NCI-H2081 (cell line): ENCODE measurements at places on chromosomes 6 and 20.
A peak's percentile ranks its signal among the peaks of the same experiment; 100 is the strongest.

- DNase-seq: no peak
Measured at GRCh38 chr20:46582648-46583047, 32.2 kb upstream of the OCSTAMP start.

DNA sequence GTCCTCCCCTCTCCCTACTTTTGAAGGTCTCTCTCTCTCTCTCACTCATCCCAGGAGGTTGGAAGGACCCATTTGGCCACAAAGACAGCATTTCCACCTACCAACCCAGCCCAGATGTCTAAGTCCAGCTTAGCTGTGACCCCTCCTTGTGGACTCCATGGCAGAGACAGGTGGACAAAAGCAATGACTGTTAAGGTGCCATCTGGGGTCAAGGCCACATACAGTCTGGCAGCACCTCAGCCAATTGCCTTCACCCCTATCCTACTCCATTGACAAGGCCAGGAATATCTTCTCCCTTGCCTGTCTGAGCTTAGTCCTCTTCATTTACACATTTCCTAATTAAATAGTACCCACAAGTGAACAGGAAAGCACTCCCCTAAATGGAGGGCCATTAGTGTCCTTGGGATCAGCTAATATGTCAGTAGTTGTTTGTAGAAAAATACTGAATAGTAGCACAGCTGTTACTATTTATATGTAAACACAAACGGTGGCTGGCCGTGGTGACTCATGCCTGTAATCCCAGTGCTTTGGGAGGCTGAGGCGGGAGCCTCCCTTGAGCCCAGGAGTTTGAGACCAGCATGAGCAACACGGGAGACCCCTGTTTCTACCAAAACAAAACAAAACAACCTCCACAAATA is 28.8 kb downstream of the GCM1 start:
- DNase-seq: peak; percentile 54

DNA sequence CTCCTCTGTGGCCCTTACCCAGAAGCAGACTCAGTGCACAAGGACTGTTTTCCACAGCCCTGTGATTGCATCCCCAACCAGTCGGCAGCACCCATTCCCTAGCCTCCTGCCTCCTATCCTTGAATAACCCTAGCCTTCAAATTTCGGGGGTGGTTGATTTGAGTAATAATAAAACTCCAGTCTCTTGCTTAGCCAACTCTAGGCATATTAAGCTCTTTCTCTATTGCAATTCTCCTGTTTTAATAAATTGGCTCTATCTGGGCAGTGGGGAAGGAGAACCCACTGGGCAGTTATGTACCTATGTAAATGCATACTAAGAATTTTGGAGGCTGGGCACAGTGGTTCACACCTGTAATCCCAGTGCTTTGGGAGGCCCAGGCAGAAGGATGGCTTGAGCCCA is 70.6 kb upstream of the ZMYND8 start:
- no peak for DNase-seq

GRCh38 chr6:49430866-49431265 is 32.2 kb downstream of the MMUT start:
- no peak for DNase-seq

DNA sequence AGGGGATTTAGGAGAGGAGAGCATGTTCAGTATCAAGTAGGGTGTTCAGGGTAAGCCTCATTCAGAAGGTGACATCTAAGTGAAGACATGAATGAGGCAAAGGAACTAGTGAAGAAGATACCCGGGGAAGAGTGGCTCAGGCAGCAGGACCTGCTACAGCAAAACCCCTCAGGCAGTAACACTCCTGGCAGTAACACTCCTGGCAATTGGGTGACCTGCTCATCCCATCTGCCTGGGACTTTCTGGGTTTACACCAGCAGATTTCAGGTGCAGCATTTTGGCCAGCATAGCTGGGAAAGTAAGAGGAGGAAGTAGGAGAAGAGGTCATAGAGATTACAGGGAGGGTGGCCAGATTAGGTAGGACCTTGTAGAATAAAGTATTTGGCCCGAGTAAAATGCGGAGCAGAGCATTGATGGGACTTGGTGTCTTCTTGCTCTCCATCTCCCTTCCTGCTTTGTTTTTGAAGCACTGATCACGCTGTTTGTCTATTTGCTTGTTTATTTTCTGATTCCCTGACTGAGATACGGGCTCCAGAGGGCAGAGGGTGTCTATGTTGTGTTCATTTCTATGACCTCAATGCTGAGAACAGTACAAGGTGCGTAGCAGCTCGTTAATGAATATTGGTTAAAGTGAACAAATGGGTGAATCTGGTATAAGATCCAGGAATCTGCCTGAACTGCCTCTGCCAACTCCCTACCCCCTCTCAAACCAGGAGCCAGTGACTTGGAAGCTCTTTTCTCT is 88.3 kb downstream of the IYD start:
- DNase-seq: no peak

DNA sequence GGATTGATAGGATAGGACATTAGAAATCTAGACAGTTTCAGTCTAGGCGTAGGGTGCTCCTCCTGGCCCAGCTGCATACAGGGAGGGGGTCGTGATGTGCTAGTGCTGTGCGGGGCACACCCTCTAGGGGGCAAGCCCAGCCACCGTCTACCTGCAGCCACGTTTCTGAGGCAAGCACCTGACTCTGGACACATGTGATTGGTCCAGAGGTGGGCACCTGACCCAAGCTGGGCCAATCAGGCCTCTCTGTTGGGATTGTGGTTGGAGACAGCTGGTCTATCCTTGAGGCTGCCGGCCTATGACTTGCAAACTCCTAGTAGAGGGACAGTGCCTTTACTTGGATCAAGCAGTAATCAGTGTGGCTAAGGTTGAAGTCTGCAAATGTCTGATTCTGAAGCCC is 317.1 kb downstream of the BMP7 start:
- DNase-seq: no peak

DNA sequence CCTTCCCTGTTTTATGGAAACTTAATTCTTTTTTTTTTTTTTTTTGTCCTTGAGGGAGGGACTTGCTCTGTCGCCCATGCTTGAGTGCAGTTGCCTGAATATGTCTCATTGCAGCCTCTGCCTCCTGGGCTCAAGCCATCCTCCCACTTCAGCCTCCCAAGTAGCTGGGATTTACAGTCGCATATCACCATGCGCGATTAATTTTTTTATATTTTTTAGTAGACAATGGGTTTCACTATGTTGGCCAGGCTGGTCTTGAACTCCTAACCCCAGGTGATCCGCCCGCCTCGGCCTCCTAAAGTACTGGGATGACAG is 654 bp downstream of the TMEM14C start:
- DNase-seq: no peak

GRCh38 chr20:39627765-39628164 is 665.6 kb downstream of the DHX35 start:
- no peak for DNase-seq

- no peak for DNase-seq
Measured at GRCh38 chr20:39516964-39517363, 554.8 kb downstream of the DHX35 start.

- DNase-seq: no peak
Measured at GRCh38 chr6:89555031-89555430, 83.5 kb downstream of the LYRM2 start.

GRCh38 chr20:50915424-50915823 is 15.8 kb downstream of the ADNP start:
- no peak for DNase-seq

DNA sequence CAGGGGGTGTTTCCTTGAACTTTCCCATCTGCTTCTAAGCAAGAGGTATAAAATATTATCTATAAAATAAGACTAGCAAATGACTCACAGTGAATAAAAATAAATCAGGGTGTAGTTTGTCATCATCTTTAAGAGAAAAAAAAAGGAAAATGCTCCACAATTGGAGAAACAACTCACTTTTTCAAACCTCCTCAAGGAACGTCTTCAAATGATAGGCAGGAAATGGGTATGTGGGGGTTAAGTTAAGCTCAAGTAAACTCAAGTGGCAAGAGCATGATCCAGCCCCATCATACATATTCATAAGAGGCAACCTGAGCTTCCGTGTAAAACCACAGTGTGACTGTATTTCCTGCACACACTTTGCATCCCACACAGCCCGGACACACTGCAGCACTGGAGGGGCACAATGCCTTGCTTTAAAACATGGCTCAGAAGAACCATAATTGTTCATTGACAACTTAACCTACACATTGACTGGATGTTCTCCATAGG is 58.5 kb upstream of the CEP85L start:
- DNase-seq: no peak

DNA sequence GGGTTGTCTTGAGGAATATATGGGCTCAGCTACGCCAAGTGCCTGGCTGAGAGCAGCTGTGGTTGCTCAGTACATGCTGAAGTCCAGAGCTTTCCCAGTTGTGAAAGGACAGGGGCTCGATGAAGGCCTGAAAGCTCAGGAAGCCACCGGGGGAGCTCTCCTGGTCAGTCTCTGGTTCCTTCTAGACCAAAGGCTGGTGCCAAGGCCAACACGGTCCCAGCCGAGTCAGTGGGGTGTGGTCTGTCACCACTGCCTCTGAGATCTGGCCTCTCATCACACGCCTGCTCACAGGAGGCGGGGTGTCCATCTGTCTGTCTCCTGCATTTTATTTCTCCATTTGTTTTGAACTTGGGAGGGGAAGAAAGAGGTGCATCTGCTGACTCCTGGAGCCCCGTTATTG is 4.9 kb upstream of the FAM83C start:
- DNase-seq: no peak

DNA sequence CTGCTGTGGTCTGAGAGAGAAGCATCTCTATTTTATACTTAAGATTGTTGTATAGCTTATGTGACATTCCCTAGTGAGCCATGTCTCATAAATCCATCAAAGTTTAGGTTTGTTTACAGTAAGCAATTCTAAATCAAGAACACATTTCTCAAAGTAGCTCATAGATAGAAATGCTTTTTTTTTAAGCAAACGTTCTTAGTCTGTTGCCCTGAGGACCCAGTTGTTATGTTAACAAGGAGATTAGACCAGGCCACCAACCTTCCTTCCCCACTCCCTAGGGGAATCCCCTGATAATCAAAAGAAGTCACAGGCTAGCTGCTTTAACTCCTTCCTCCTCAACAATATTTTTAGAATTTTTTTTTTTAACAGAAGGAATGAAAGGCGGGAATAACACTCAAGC is 169.0 kb downstream of the FUT9 start:
- DNase-seq: no peak

- DNase-seq: no peak
Measured at GRCh38 chr6:88365230-88365629, 199.1 kb upstream of the CNR1 start.

DNA sequence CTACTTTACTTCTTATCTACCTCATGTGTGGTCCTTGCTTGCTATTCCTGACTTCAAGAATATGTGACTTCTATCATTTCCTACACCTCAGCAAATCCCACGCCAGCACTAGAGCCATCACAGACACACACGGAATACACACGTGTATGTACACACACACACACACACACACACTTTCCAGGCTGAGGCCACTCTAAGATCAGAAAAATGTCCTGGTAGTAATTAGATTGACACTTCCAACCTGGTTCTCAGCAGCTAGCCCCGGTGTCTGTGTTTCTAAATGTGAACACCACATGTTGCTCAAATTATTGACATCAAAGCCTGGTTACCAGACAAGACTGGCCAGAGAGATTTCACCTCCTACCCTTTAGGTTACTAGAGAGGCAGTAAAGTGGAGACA is 54.1 kb upstream of the SASH1 start:
- DNase-seq: no peak

GRCh38 chr20:5039255-5039657 is 37.9 kb upstream of the SLC23A2 start:
- no peak for DNase-seq
